ENCODE measurements at places on chromosomes 2 and 18. TPM values are rescaled to one million over a fixed set of nuclear protein-coding genes. Genes with fewer than 3 reads are reported as not detected.

- no peaks in the 10 kb centered on the region for H3K27me3 ChIP-seq
- H3K36me3 ChIP-seq = no peaks in the 10 kb centered on the region
- DNase-seq = no peak
- H3K27ac ChIP-seq = no peak overlapping the region
- no peaks in the 10 kb centered on the region for H3K4me1 ChIP-seq
Measured at GRCh38 chr2:28649481-28650265, 102.0 kb upstream of the PPP1CB start.

DNA sequence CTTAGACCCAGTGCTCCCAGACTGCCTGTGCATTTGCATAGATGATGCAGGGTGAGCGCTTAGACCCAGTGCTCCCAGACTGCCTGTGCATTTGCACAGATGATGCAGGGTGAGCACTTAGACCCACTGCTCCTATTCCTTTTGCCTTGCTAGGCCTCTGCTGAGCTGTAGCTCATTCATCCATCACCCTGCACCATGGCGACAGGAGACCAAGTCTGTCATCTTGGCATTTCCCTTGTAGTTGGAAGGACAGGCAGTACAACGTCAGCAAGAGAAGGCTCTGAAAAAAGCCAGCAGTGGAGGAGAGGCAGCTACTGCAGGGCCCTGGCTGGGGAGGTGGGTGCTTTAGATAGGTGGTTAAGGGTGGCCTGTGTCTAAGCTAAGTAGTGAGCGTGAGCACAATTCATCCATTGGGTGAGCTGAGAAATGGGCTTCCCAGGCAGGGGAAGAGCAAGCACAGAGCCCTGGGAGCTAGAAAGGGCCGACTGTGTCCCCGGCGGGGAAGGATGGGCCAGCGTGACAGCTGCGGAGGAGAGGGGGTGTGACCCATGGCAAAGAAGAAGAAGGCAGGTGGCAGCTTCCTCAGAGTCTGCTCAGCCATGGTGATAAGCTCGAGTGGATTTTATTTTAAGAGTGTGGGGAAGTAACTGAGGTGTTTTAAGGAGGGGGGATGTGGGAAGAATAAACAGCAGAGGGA lies 108.8 kb downstream of the LPIN1 start:
- no peak overlapping the region for H3K4me3 ChIP-seq
- H3K4me1 ChIP-seq = no peaks in the 10 kb centered on the region
- H3K27me3 ChIP-seq = no peaks in the 10 kb centered on the region
- no peak for DNase-seq
- no peak overlapping the region for H3K27ac ChIP-seq

DNA sequence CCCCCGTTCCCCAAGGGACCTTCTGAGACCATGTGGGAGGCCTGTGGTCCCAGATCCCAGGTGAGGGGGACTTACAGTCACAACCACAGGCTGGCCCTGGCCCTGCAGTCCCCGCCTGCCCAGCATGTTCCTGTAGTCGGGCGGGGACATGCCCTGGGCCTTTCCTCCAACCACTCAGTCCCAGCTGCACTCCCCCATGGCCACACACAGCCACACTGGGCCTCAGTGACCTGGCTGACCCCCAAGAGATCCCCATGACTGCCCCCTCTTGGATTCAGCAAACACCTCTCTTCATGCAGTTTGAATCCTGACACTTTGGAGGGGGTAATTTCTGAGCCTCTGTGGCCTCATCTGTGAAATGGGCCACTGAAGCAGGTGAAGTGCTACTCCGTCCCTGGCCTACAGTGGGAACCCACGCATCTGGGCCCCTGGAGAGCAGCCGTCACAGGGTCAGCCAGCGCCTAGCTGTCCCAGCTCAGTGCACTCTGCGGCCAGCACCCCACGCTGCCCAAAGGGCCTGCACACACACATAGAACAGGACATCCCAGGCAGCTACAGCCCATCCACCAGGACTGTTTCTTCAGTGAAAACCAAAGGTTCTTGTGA lies 12.7 kb upstream of the ARHGEF4 start:
- H3K27me3 ChIP-seq = peaks cover 1% of the 10 kb centered on the region
- H3K36me3 ChIP-seq = no peaks in the 10 kb centered on the region
- H3K4me3 ChIP-seq = no peak overlapping the region
- H3K4me1 ChIP-seq = no peaks in the 10 kb centered on the region
- H3K27ac ChIP-seq = no peak overlapping the region
- DNase-seq = peak; percentile 46

Gene NOL4
- not detected for total RNA-seq

DNA sequence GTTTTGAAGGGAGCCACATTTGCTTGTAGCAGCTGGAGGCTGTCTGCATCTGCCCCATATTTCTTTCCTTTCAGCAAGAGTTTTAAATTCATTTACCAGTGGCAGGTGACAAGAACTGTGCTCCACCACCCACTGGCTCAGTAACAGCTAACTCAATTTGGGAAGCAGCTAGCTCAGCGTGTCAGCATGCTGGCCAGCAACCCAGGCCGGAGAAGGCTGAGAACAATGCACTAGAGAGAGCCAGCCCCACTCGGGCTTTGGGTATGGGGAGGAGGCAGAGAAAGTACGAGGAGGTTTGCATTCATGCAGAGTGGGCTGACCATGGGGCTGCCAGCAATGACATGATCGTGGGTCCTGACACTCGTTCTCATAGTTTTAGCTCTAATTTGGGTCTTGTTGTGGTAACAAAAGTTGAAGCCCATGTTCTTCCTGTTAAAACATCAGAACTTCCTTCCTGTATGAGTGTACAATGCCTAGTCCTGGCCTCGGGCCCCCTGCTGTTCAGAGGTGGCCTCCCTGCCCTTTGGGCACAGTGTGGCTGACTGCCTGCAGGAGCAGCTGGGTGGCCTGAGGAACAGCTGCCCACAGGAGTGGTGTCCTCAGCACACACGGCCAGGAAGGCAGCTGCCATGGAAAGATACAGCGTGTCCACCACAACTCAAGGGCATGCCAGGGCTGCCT lies 23.0 kb downstream of the CDC42EP3 start:
- peaks cover 27% of the 10 kb centered on the region for H3K36me3 ChIP-seq
- no peak overlapping the region for H3K4me3 ChIP-seq
- DNase-seq = peak; percentile 78
- H3K27ac ChIP-seq = peak overlapping the region; percentile 79
- no peaks in the 10 kb centered on the region for H3K27me3 ChIP-seq
- peaks cover 69% of the 10 kb centered on the region for H3K4me1 ChIP-seq

Gene DLGAP1
- total RNA-seq = 5.4 TPM

DNA sequence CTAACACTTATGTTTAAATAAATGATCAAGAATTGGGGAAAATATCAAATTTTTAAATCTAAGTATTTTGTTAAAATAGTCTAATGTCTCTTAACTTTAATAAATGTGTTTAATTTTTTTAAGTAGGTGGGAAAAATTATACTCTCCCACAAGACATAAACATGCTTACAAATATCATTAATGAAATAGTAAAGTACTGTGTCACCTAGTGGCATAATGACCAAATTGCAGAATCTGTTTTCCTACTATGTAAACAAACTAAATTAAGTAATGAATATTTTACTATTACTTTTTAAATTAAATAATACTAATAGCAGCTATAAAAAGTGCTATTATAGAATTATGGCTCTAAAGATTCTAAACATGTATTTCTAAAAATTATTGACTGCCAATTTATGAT lies 52.0 kb upstream of the CHAC2 start:
- H3K27me3 ChIP-seq = no peaks in the 10 kb centered on the region
- no peak overlapping the region for H3K27ac ChIP-seq
- no peak overlapping the region for H3K4me3 ChIP-seq
- H3K36me3 ChIP-seq = peaks cover 15% of the 10 kb centered on the region
- H3K4me1 ChIP-seq = no peaks in the 10 kb centered on the region
- DNase-seq = no peak

Gene MDH1
- 103 TPM for total RNA-seq

GRCh38 chr2:74201196-74201595 lies 2.8 kb downstream of the MTHFD2 start:
- H3K27me3 ChIP-seq = no peaks in the 10 kb centered on the region
- H3K27ac ChIP-seq = no peak overlapping the region
- peaks cover 22% of the 10 kb centered on the region for H3K4me1 ChIP-seq
- no peak overlapping the region for H3K4me3 ChIP-seq
- H3K36me3 ChIP-seq = peaks cover 5% of the 10 kb centered on the region

DNA sequence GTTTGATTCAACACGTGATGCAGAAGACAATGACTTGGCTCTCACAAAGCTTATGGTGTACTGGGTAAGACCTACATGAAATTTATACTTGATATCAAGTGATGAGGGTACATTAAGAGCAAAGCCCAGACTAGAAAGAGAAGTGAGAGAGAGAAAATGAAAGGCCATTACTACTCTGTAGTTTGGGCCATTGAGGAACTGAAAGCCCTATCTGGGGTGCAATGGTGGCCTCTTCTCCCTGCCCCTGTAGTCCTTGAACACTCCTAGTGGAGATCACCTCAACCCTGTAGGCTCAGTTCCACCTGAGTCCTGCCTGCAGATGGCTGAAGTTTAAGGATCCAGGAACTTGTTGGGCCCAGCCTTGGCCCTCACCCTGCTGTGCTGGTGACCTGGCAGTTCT lies 569.8 kb upstream of the MEX3C start:
- no peak overlapping the region for H3K27ac ChIP-seq
- no peak overlapping the region for H3K4me3 ChIP-seq
- no peaks in the 10 kb centered on the region for H3K4me1 ChIP-seq
- H3K27me3 ChIP-seq = no peaks in the 10 kb centered on the region

GRCh38 chr2:215782295-215782694 lies 231.1 kb downstream of the MREG start:
- H3K27ac ChIP-seq = no peak overlapping the region
- DNase-seq = no peak
- H3K27me3 ChIP-seq = no peaks in the 10 kb centered on the region
- no peaks in the 10 kb centered on the region for H3K36me3 ChIP-seq
- no peak overlapping the region for H3K4me3 ChIP-seq

DNA sequence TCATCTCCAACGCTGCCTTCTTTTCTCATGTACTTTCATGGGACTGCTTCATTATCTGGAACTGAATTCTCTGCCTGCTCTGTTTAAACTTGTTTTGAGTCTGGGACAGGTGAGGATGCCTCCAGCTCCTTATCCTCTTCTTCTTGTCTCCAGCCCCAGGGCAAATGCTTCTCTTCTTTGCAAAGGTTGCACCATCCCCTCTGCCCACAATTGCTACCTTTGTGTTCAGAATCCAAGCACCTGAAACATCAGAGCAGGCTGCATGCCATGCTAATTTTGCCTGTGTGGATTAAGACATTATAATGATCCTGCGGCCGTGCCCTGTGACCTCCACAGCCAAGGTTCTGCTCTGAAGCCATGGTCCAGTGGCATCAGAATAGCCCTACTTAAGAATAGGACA lies 309.5 kb downstream of the EPHA4 start:
- H3K27me3 ChIP-seq = no peaks in the 10 kb centered on the region
- DNase-seq = no peak
- no peak overlapping the region for H3K27ac ChIP-seq
- H3K36me3 ChIP-seq = no peaks in the 10 kb centered on the region

DNA sequence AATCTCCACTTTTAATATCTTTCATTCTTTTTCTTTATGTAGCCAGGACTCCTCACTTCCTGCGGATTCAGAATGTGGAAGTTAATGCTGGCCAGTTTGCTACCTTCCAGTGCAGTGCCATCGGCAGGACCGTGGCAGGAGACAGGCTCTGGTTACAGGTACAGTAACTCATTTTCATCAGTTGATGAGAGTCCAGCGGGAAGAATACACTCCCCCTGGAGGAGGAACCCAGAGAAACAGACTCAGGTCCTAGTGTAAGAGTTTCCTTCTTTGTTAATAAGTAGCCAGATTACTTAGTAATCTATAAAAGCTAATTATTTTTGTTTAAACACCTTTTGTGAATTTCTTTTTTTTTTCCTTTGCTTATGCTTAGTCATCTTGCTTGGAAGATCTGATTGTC lies 359.4 kb downstream of the PTPRM start:
- no peak overlapping the region for H3K4me3 ChIP-seq
- DNase-seq = no peak
- H3K36me3 ChIP-seq = no peaks in the 10 kb centered on the region
- no peaks in the 10 kb centered on the region for H3K27me3 ChIP-seq
- no peaks in the 10 kb centered on the region for H3K4me1 ChIP-seq
- no peak overlapping the region for H3K27ac ChIP-seq

Gene SFT2D3
- 7.7 TPM for total RNA-seq

DNA sequence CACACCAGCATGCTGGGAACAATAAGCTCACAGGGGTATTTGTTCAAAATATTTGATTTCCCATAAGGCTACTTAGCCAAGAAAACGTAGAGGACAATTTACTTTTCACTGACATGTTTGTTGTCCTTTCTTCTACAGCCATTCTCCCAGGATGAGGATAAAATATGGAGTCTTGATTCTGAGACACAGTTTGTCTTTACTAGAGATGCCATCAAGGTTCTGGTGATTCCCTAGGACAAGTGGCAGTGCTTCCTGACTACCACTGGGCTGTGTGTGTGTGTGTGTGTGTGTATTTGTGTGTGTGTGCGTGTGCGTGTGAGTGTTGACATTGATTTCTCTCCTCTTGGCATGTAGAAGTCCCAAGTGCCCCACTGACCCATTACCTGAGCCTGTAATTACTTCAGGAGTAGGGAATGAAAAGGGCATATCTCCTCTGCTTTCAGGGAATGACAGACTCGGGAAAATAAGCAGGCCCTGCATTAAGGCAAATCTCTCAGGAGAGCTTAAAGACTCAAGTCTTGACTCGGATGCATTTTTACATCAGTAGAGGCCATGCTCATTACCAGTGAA lies 761.6 kb downstream of the DCC start:
- no peak overlapping the region for H3K4me3 ChIP-seq
- H3K36me3 ChIP-seq = no peaks in the 10 kb centered on the region
- H3K4me1 ChIP-seq = no peaks in the 10 kb centered on the region
- H3K27me3 ChIP-seq = no peaks in the 10 kb centered on the region
- no peak for DNase-seq

Gene ANKRD29
- total RNA-seq = 72.0 TPM

Gene SPC25
- total RNA-seq = 0.38 TPM

Gene KLHL30
- total RNA-seq = 0.90 TPM

Gene SLC4A3
- total RNA-seq = 2.9 TPM

DNA sequence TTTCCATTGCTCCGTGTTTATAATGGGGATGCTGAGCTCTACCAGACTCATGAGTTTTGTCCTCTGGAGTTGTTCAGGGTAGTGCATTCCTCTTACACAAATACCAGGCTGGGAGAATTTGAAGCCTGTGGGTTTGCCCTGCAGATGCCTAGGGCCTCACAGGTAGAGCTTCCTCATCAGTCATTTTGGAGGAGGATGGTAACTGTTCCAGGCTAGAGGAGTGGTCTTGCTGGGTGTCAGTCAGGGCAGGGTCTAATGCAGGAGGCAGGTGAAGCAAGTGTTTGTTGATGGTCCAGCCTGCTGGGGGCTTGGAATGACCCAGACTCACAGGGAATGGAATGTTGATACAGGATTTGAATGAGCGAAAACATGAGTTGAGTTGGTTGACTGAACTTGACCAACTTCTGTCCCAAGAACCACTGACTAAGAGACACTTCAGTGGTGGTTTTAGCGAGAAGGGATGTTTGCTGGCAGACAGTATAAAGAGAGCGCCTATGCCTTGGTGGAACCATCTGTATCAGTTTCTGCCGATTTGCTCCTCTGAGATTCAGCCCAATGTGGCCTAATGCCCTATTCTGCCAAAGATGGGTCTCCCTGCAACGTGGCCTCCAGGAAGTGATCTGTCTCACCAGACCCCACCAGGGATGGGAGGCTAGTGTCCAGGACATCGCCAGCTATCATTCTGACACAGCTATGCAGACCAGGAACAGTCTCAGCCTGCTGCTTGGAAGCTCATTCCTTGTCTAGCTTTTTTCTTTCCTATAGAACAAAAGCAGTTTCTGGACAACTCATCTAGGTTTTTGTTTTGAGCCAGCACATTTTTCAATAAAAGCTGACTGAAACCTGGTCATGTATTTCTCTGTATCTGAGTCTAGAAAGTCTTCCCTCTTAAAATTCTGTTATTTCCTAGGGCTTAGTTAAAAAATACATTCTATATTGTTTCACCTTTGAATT lies 9.3 kb downstream of the IL1R2 start:
- H3K4me1 ChIP-seq = peaks cover 1% of the 10 kb centered on the region
- no peak for DNase-seq
- H3K27ac ChIP-seq = no peak overlapping the region
- no peak overlapping the region for H3K4me3 ChIP-seq

Measured in upper lobe of right lung (tissue), 1 donor.